Fibroblast of upper back skin (primary cell): ENCODE measurements at places on chromosomes 12 and 14.

DNA sequence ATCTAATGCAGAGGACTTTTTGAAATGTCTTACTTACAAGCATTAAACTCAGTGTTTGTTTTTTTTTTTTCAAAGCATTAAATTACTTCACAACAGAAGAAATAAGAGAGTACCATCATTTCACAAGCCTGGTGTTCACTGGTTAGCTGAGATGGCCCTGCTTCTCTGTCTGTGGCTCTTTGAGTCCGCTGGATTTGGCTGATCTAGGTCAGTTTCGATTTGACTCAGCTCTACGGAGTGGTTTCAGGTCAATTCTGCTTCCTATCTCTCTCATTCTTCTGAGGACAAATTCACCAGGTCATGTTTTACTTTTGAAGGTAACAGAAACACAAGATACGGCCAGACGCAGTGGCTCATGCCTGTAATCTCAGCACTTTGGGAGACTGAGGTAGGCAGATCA lies 1066.1 kb downstream of the FLRT2 start:
- no peak for DNase-seq

GRCh38 chr12:1862973-1863372 lies 42.6 kb downstream of the LRTM2 start:
- DNase-seq = no peak

GRCh38 chr12:113476176-113476986 lies 4.7 kb upstream of the LHX5 start:
- DNase-seq = no peak

GRCh38 chr12:2641207-2641606 lies 153.6 kb upstream of the FKBP4 start:
- peak; percentile 29 for DNase-seq

GRCh38 chr12:116441292-116441691 lies 117.9 kb upstream of the MAP1LC3B2 start:
- peak; percentile 32 for DNase-seq

DNA sequence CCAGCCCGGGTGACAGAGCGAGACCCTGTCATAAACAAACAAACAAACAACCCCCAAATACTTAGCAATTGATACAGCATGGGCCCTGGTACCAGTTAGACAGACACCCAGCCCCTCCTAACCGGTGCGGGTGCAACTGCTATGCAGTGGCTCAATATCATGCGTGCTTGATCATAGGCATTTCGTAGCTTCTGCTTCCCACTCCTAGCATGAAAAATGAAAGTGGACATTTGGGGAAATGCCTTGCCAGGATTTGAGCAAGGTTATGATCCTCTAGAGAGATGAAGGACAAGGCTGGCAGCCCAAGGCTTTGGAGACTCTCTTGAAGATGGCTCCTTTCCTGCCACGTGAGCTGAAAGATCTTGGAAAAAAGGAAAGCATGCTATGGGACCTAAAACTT lies 13.7 kb downstream of the FGF6 start:
- no peak for DNase-seq

- DNase-seq = no peak
Measured at GRCh38 chr14:75340921-75341320, 62.3 kb downstream of the FOS start.

GRCh38 chr14:99124482-99125105 lies 147.4 kb downstream of the BCL11B start:
- DNase-seq = no peak

DNA sequence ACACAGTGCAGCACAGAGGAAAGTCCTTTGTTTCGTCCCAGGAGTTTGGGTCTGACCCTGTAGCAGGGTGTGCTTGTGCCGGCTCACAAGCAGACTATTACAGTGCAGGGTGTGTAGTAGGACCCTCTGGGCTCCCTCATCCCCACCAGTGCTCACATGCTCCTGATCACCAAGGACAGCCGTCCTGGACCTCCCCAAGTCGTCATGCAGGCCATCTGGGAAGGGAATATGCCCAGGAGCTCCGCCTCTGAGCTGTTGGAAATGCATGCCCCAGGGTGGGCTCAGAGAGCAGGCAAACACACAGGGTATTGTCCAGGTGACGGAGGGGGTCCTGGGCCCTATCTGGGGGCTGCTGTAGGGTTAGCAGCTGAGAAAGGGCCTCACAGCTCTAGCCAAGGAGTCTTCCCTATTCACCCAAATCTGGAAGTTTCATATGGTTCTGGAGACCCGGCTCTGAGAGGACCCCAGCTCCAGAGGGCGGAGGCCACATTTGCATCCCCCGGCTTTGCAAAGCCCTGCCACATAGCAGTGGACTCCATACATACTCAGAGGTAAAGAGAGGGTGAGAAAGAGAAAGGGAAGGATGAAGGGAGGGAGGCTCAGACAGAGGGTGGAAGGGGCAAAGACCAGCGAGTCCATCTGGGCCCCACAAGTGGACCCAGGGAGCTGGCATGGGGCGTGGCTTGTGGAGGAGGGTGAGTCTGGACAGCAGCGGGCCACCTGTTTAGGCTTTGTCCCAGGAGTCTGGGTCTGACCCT lies 53.5 kb upstream of the PPP2R5C start:
- DNase-seq = no peak

GRCh38 chr14:56742391-56742878 lies 67.8 kb downstream of the OTX2 start:
- DNase-seq = no peak

DNA sequence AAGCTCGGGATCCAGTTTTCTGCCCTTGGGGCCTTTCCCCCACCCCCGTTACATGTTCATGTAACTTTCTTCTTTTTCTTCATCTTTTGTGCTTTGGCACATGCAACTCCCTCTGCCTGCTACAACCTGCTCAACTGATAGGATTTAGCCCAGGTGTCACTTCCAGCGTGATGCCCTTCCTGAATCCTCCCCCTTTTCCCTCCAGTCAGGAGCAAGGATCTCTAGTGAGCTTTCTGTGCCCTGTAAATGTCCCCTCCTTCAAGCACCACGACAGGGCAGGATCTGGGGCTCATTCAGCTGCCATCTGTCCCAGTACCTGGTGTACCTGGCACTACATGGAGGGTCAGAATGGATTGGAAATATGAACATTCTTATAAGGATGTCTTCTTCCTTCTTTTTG lies 15.3 kb downstream of the PELI2 start:
- DNase-seq = no peak

DNA sequence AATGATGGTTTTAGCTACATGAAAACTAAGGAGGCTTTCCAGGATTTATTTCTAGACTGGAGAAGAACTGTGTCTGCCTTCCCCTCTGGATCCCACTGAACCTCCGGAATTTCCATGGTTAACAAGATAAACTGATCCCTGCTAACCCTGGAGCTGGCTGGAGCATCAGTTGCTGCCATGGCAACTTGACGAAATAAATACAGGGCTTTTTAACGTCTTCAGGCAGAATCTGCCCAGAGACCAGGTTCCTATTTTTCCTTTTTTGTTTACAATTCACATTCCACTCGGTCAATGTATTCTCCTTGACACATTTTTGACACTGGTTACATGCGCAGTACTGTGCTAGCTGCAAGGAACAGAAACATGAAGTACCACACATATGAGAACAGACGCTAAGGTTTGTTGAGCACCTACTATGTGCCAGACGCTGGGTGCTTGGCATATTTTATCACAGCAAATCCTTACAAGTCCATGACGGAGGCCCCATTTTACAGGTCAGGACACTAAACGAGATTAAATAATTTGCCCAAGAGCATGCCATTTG lies 1.7 kb downstream of the C14orf132 start:
- peak; percentile 13 for DNase-seq

GRCh38 chr14:99134516-99135046 lies 137.4 kb downstream of the BCL11B start:
- DNase-seq = no peak

DNA sequence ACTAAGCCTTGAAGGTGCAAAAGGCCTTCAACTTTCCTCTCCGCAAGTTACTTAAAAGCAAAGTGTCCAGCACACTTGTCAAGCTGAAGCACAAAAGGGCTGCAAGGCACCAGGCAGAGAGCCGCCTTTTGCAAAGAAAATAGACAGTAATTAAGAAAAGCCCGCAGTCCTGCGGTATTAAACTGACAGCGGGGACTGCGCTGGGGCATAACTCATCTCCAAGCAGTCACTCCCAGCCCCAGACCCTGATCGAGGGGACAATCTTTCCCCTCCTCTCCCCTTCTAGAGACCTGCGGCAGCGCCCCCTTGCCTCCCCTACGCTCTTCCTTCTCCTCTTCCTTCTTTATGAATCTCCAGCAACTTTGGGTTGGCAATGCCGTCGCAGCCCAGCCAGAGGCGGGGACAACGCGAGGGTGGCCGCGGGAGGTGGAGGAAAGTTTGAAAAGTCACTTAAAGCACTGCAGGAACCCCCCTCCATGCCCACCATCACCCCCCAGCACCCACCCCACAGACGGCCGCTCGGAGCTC lies 200.9 kb upstream of the CAND1 start:
- DNase-seq = no peak

- no peak for DNase-seq
Measured at GRCh38 chr14:105185973-105186372, 4.9 kb upstream of the NUDT14 start.

GRCh38 chr12:57902478-57902969 lies 38.8 kb upstream of the ATP23 start:
- no peak for DNase-seq

DNA sequence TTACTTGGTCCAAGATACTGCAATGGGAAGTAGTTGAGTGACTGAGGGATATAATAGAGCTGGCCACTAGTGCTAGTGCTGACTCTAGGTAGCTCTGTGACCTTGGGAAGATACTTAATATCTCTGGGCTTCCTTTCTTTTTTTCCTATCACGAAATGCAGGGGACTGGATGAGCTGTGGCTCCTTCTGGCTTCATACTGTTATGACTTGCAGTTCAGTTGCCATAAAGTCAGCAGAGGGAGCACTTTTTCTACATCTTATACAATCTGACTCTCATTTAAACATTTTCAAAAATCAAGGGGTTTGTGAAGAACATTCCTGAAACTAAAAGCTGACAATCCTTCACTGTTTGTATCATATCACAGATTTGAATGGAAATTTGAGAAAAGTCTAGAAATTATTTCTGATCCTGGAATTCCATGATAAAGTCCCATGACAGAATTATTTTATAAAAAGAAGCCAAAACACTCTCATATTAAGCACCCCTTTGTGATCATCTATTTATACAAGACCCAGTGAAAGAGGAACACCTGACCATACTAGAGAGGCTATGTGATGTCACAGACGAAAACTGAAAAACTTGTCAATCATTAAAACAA lies 5.3 kb downstream of the BHLHE41 start:
- DNase-seq = peak; percentile 78

GRCh38 chr12:56991319-56992246 lies 14.8 kb downstream of the ZBTB39 start:
- no peak for DNase-seq

- DNase-seq = peak; percentile 69
Measured at GRCh38 chr12:51683763-51684357, 92.8 kb downstream of the SCN8A start.

- DNase-seq = no peak
Measured at GRCh38 chr12:30870491-30871265, 55.9 kb upstream of the TSPAN11 start.

DNA sequence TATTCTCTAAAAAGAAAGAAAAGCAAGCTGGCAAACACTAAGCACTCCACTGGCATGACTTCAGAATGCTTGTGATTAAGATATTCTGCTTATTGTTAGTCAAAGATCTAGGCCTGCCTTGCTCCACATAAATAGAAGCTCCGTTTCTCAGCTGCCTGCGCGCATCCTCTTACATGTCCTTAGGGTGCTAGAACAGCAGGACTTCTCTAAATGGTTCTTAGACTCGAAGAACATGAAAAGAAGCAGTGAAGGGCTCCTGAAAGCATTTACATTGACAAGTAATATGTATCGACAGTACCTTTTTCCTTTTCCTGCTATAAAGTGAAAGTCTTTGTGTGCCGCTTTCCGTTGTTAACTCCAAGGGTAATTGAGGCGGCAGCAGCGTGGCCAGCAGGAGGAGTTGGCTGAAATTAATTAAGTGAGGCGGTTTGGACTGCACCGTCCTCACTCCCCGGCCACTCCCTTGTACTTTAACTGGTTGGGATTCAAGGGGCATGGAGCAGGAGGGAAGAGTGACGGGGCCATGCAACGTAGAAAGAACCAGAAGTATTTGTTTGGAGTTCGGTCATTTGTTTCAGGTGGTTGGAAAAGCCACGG lies 34.2 kb upstream of the OTX2 start:
- no peak for DNase-seq

GRCh38 chr12:32989705-32990104 lies 93.1 kb upstream of the PKP2 start:
- no peak for DNase-seq

DNA sequence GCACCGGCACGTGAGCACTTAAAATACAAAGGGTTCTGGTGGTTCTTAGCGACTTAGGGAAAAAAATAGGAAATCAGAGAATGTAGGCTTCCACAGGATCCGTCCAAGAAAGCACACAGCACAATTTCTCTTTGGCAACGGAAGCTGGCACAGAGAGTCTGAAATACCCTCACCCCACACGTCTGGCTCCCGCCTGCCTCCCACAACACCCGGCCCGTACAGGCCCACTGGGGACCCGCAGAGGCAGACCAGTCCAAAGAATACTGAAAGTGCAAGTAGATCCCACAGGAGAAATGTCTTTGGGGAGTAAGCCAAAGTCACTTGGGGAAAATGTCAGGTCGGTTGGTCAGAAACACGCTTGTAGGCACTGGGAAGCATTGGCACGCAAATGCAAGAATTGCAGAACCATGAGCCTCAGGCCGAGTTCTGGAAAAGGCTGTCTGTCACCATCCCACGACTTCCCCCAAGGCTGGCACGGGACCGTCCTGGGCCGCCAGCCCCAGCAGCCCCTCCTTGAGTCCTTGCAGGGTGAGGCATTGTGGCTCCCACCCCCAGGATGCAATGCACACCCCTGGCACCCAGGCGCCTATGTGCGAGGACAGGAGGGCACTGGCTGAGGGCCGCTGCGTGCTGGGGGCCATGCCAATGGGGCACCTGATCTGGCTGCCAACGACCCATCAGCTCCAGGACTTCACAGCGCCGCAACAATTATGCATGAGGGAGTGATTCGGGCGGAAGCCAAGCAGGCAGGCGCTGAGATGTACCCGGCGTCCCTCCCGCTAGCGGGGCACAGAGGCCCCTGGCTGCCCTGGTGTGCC lies 29.7 kb downstream of the CHGA start:
- DNase-seq = no peak

- no peak for DNase-seq
Measured at GRCh38 chr12:91224401-91224800, 41.8 kb upstream of the DCN start.

DNA sequence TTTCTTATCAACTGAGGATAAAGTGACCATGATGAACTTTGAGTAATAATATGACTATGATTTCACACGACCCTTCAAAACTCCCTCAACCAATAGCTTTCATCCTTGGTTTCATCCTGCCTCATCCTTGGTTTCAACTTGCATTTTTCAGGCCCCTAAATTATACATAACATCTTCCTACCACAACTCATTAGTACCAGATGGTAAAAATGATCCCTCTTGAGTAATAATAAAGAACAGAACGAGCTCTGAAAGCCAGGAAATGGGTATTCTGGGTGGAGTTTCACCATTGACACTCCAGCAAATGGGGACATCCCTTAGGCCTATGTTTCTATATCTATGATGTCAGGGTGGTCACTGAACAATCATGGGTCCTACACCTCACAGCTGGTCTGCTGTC lies 72.1 kb upstream of the LMNTD1 start:
- peak; percentile 53 for DNase-seq

GRCh38 chr14:60691383-60692113 lies 32.6 kb downstream of the SIX4 start:
- no peak for DNase-seq

GRCh38 chr14:69490219-69490918 lies 5.8 kb downstream of the PLEKHD1 start:
- DNase-seq = no peak
